ENCODE measurements at places on chromosomes 6 and 20.

GRCh38 chr6:40398810-40399477, 188.2 kb downstream of the LRFN2 start:
- no peak for DNase-seq

DNA sequence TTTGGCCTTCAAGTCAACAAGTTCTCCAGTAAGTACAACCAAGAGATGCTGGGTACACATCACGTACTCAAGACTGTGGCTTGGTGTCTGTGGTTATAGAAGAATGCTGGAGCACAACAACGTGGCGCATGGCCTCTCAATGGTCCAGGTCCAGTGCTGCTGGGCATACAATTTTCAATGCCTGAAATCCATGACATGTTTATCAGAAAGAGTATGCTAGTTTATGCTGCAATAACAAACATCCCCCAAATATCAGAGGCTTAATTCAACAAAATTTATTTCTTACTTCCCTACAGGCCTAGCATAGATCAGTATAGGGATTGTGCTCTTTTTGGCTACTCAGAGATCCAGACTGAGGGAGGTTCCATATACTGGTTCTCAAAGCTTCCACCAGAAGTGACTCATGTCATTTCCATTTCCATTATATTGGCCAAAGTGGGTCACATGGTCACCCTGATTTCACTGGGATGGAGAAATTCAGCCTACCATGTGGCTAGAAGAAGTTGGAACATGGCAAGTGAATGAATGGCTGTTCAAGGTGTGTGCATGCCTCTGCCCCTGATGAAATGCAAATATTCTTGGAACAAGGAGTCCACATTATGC, 33.3 kb upstream of the KIF16B start:
- DNase-seq = no peak

- DNase-seq = peak; percentile 85
Measured at GRCh38 chr20:50759678-50760077, 28.3 kb downstream of the PARD6B start.

DNA sequence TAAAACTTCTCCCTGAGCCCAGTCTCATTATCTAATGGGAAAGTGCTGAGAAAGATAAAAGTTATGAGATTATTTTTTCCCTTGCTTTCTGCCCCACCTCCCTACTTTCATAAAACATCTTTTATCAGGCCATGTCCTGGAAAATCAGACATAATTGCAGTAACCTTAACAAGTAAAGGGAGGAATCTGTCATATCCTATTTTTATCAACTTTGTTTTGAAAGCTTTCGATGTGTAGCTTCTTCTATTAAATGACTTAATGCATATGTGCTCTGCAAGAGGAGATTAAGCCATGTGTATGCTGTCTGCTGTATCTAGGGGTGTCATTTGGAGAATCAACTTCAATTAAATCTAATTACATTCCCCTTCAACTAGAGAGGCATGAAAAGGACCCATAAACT, 408.9 kb downstream of the CBLN4 start:
- no peak for DNase-seq

DNA sequence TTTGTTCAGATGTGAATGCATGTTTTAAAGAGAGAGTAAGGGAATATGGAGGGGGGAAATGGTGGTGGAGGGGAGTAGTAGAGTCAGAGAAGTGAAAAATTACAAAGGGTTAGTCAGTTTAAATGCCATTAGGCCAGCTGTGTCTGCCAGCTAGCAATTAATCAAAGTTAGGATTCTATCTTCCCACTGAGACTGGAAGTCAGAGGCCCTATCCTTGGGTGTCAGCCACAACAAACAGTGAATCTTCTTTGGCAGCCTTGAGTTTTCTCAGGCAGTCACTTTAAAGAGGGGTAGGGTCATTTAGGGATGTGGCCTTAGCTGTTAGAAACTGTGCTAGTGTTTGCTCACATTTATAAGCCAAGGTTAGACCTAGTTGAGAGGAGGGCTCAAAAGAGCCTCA, 120.5 kb upstream of the BTBD3 start:
- DNase-seq = no peak
